ENCODE measurements at places on chromosomes 5 and 9.

DNA sequence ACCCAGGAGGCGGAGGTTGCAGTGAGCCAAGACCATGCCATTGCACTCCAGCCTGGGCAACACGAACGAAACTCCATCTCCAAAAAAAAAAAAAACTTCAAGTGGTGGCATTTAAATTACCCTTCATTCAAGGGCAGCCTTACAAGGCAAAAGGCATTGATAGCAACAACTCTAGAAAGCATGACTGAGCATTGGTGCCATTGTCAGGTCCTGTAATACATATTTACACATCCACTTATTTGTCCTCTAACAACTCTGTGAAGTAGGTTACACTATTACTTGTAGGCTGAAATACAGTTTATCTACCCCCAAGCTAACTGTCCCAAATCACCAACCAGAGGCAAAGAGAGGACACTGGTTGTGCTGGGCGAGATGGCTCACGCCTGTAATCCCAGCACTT lies 52.7 kb upstream of the LARP1 start:
- DNase-seq: no peak

DNA sequence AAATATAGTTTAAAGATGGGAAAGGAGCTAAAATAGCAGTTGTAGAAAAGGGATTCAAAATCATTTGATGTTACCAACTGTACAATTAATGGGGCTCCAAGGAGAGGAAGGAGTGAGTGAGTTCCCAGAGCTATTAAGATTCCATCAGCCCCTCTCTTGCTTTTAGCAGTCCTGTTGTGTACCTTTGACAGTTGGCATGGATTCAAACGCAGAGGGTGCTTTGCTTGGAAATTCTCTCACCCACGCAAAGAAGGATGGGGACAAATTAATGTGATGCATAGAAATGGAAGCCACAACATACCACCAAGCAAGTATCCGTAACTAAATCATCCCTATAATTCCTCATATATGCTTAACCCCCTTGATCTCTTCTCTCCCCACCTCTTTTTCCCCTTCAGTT lies 461.3 kb downstream of the EBF1 start:
- DNase-seq: no peak

GRCh38 chr9:36423206-36423605 lies 23.1 kb upstream of the RNF38 start:
- DNase-seq: no peak

DNA sequence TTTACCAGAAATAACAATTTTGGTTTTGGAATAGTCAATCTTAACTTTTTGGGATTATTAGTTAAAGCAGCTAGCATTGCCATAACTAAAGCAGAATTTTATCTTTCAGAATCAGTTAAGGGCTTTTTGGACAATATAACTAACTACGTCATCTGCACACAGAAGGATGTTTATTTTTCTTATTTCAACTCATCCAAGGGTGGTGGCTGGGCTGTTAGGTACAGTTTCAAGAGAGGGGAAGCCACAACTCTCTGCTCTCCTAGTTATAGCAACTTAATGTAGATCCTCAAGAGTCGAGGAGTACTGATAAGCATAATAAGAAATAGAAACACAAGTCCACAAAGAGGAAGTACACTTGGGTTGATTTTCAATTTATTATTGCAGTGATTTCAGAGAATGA lies 65.6 kb downstream of the ANKRD55 start:
- DNase-seq: no peak

DNA sequence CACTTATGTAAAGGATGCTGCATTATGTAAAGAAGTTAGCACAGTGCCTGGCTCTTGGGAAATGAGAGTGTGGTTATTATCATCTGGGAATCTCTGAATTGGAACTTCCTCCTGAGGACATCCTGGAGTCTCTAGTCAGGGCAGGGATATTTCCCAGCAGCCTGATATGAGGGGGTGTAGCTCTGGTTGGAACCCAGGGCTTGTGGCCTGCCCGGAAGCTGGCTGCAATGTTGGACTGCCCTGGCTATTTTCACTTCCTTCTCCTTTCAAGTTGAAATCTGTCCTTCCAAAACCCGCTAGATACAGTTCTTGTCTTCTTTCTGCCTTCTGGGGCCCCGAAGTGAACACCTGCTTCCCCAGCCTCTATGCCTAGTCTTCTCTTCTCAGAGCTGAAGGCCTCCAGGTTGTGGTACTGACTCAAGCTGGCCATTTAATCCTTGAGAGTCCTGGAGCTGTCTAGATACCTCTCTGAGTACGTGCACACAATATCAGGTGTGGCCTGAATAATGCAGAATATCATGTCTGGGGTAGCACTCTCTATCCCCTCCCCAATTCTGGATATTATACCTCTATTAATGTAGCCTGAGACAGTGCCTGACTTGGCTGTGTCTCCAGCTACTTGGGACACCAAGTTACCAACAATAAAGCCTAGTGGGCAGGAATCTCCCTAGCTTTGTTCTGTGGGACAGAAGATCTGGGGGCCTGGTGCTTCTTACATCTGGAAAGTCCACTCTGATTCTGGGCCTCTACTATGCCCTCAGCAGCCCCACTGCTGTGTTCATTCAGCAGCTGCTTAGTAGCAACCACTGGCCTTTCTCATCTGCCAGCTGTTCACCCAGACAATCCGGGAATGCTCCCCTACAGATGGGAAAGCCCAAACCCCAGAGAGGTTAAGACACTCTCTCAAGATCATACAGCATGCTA lies 45.0 kb downstream of the SLC6A7 start:
- no peak for DNase-seq

- DNase-seq: no peak
These were observed 125.3 kb upstream of the TMEM161B start for GRCh38 chr5:88393716-88394535.

GRCh38 chr9:78612091-78612490 lies 315.2 kb downstream of the PSAT1 start:
- DNase-seq: no peak

DNA sequence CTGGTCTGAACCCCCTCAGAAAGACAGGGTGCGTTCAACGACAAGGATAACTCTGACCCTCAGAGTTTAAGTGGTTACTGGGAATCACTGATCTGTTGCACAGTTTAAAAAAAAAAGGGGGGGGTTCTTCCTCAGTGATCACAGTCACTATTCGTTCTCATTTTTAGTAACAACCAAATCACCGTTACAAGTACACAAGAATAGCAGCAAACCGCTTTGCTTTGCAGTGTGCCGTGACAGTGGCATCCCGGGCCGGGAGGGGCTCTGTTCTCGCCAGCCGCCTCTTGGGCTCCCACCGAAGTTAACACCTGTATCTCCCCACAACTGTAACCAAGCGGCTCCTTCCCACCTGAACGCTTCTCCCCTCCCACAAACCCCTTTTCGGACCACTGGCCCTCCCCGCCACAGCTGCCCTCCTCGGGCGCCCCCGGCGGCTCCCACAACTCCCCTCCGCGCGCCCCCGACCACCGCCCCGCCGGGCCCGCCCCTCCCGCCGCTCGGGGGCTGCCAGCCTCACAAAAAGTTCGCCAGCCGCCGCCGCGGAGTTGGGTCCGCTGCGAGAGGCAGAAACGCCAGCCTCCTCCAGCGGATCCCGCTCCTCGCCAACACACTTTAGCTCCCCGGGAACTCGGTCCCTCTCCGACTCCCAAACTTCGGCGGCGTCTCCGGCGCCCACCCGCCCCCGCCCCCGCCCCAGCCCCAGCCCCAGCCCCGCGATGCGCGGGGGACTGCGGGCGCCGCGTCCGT lies 1.2 kb downstream of the SSBP2 start:
- DNase-seq: peak; percentile 27

DNA sequence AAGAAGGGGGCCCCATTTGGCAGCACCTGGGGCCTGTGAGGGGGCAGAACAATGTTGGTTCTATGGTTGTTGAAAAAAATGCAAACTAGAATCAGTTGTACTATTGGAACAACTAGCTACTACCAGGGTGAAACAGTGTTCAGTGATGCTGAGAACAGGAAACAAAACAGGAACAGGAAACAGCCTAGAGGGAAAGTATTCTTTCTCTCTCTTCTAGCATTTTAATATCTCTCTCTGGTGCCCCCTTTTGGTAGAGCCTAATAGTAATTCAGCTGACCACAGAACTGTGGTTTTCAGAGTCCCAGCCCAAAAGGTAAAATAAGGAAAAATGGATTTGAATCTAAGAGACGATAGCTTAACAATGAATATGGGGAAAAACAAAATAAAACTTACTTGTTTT lies 138.0 kb upstream of the KCNN2 start:
- DNase-seq: no peak

DNA sequence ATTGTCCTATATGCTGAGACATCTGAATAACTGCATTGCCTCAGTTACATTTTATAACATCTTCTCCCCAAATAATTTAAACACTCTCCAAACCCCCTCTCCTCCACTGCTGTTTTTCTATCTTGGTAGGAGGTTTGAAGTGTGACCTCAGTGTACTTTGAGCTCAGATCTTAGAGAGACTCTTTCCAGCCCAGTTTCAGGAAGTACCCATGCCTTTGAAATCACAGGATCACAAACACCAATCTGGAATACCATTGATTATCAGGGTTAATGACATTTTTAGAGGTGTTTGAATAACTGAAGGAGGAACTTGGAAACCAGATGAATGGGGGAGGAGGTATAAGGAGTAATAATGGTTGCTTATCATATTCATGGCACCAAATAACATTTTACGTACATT lies 93.2 kb downstream of the GCNT1 start:
- DNase-seq: no peak
